ENCODE measurements at places on chromosomes 5 and 9.

DNA sequence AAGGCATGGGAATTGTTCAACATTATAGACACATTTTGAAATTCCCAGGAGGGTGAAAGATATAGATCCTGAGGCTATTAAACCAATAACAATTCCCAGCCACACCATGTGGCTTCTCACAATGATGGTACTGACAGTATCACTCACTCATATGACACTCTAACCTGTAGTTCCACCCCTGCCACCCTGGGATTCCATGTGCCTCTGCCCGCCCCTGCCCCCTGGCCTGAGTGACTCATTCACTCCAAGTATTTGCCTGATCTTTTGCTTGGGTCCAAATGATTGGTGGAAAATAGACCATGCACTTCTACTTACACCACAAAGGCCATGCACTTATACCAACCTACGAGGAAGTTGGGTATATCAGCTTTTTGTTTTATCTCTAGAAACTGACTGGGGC lies 305.2 kb upstream of the DAB2 start:
- DNase-seq, result no peak

GRCh38 chr5:167167191-167167795 lies 1124.2 kb upstream of the WWC1 start:
- no peak for DNase-seq

GRCh38 chr9:1962588-1963106 lies 52.5 kb upstream of the SMARCA2 start:
- no peak for DNase-seq

GRCh38 chr5:181235323-181235688 lies 8.4 kb downstream of the RACK1 start:
- no peak for DNase-seq

DNA sequence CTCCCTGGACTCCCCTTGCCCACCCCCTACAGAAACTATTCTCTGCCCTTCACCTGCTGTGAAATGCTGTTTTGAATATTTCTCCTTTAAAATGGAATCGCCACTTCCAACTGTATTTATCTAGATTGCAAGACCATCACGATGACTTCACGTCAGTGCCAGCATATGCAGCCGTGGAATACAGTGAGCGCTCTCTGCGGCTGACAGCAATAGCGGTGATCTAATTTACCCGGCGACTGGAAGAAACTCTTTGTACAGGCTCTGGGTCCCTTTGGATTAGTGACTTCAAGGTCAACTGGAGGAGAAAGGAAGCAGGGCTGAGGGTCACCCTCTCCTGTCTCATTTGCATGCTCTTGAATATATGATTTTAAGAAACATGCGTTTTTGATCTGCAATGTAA lies 192.0 kb downstream of the IRX1 start:
- no peak for DNase-seq

DNA sequence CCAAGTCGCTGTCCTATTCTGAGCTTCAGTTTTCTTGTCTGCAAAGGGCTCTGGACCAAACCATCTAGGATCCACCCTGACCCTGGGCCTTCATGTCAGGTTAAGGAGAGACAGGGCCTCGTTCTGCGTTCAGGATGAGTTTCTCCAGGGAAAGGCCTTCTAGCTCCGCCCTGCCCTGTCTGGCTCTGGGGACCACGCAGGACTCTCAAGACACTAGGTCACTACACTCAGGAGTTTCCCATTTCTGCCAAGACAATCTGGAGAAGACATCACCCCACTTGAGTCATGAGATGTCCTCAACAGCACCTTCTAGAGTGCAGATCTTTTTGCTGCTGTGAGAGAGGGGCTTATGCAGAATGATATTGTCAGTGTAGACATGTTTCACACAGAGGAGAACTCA lies 53.2 kb upstream of the KCNMB1 start:
- no peak for DNase-seq

GRCh38 chr5:94900006-94900505 lies 281.6 kb downstream of the SLF1 start:
- DNase-seq, result no peak

GRCh38 chr5:58016877-58017276 lies 443.0 kb downstream of the PLK2 start:
- DNase-seq, result no peak

GRCh38 chr5:173512637-173513435 lies 103.6 kb downstream of the BOD1 start:
- no peak for DNase-seq

GRCh38 chr5:127229185-127229889 lies 61.3 kb upstream of the MEGF10 start:
- DNase-seq, result no peak

GRCh38 chr5:102048940-102049339 lies 247.1 kb downstream of the SLCO4C1 start:
- no peak for DNase-seq

- DNase-seq, result no peak
Measured at GRCh38 chr5:14630671-14631070, 33.8 kb upstream of the OTULIN start.

GRCh38 chr5:167872791-167873190 lies 418.7 kb upstream of the WWC1 start:
- no peak for DNase-seq

DNA sequence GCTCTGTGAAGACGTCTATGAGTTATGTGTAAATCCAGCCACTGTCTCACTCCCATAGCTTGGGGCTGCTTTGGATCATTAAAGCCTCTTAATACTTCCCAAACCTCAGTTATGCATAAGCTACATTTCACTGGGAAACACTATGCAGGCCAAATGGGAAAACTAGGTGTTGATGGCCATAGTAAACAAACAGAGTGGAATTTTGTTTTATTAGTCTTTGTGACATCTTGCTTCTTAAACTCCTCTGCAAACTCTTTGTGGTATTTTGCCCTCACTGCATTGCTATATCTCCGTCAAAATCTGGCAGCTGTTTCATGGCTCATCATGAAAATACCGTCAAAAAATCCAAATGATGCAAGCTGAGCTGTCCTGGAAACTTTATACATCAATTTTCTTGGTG lies 167.2 kb upstream of the HMHB1 start:
- no peak for DNase-seq

DNA sequence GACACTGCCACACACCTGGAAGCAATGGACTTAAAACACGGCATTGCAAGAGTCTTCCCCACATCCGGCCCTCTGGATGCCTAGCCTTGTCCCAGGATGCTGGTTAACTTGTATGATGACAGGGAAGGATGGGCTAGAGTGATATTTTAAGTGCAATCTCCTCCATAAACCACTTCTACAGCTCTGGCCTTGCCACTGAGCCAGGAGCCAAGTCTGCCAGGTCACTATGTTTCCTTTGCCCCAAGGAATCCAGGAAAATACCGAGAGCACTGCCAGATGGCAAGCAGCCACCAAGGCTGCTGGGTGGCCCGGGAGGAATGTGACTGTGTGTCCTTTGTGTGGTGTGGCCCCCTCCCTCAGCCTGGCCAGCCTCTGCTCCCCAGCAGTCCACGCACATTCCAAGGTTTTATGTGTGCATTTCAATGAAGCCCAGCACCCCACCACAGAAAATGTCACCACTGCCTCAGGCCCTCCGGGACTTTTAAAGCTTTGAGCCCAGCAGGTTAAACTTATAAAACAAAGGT lies 106.0 kb downstream of the FRMD3 start:
- peak; percentile 70 for DNase-seq

DNA sequence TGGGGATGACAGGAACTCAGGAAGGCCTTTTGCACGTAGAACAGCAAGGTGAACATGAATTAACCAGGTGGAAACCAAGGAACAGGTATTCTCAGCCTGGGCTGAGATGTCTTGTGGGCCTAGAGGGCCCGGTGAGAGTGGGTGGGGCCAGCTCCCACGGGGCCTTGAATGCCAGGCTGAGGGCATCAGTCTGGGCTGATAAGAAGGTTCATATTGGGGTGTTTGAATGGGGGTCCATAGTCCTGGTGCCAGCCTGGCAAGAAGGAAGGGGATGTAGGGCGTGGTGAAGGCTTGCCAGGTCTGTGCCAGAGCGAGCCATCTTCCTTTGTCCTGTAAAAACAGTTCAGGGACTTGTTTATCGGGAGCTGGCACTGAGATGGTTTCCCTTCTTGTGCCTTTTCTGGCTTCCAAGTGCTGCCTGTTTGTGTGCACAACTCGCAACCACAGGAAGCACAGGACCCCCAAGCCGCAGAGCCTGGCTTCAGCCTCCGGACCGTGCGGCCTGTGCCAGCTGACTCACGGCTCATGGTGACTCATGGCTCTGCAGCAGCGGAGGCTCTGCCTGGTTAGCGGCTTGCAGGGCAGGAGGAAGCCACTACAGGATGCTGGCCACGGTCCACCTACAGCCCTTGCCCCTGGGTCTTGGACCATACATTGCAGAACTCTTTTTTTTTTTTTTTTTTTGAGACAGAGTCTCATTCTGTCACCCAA lies 2.4 kb downstream of the CARD19 start:
- DNase-seq, result peak; percentile 82

GRCh38 chr5:92421942-92422341 lies 1038.8 kb upstream of the ARRDC3 start:
- no peak for DNase-seq

GRCh38 chr5:55636683-55637082 lies 75.4 kb downstream of the SLC38A9 start:
- no peak for DNase-seq

DNA sequence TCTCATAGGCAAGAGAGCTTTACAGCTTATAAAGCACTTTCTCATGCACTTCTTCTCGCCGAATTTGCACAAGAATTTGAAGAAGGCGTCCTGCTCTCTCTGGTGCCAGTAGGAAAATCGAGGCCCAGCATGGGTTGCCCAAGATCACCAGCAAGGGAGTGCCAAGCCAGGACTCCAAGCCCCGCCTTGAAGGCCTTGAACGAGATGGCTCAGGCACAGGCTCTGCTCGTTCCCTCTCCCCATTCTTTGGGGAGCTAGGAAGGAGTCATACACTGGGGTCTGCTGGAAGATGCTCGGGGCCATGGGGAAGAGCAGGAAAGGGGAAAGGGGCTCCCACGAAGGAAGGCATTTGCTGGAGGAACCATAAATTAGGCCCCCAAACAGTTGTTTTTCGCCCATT lies 46.7 kb downstream of the PAX5 start:
- DNase-seq, result no peak

DNA sequence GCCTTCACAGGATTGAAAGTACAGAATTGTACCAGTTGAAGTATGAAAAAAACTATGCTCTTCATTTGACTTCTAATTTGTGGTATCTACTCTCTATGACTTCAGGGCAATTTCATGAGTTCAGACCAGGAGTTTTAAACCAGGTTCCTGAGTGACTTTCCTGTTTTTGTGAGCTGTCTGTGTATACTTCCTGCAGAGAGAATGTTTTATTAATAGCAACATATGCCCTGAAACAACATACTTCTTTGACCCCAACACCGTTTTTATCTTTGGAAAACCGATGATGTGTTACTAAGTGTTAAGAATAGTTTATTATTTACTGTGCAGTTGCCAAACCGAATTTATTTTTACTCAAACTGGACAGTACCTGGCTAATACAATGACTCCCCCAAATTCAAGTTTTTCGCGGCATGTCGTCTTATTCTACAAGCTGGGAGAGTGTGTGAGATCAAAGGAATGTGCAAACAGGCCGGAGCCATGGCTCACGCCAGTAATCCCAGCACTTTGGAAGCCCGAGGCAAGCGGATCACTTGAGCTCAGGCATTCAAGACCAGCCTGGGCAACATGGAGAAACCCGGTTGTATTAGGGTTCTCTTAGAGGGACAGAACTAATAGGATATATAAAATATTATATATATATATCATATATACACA lies 58.7 kb upstream of the ERBIN start:
- no peak for DNase-seq

DNA sequence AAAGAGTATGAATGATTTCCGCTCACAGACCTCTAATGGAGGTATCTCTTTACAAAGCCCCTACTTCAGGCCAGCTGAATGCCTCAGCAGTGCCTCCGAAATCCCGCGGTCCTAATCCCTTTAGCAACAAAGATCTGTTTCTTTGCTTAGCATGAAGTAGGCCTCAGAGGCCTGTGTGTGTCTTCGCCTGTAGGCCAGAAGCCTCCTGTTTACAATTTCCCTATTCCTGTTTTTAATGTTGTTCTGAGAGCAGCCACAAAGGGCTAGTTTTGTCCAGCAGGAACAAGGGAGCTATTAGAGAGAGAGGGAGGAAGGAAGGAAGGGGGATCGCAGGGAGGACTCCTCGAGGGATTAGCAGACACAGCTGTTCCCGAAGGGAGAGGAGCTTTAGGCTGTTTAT lies 166.4 kb upstream of the SPRY4 start:
- DNase-seq, result no peak

DNA sequence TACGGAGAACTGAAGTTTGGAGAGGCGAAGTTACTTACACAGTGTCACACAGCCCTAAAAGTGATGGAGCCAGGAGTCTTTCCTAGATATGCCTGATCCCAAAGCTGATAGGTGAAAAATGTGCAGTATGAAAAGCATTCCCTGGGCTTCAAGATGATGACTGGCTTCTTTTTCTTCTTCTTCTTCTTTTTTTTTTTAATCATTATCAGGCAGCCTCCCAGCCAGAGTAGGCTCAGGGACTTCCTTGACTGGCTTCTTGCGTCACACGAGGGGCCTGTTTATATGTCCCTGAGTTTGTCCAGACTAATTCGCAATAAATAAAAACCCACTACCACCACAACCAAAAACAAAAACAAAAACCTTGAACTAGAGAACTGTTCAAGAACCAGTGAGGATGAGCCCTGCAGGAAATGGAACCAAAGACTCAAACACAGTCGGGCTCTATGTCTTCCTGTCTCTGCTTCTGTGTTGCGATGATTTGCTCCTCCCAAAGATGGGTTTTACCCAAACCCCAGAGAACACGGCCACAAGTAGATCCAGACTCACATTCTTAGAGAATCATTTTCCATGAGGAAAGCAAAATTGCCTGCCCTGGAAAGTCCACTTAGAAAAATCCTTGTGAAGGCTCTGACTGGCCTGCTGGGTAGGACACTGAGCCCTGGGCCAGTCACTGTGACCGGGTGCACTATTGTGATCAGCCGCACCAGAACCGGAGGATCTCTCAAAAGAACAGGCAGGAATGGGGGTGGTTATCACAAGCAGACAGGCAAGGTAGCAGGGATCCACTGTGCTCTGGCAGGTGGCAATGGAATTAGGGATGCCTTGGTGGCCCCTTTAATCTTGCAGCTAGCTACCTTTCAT lies 38.0 kb upstream of the ADAM19 start:
- no peak for DNase-seq

GRCh38 chr5:88679638-88680037 lies 203.3 kb downstream of the MEF2C start:
- no peak for DNase-seq

- no peak for DNase-seq
Measured at GRCh38 chr5:50299896-50300295, 141.2 kb downstream of the EMB start.

GRCh38 chr5:149397530-149397929 lies 18.4 kb upstream of the IL17B start:
- peak; percentile 97 for DNase-seq

DNA sequence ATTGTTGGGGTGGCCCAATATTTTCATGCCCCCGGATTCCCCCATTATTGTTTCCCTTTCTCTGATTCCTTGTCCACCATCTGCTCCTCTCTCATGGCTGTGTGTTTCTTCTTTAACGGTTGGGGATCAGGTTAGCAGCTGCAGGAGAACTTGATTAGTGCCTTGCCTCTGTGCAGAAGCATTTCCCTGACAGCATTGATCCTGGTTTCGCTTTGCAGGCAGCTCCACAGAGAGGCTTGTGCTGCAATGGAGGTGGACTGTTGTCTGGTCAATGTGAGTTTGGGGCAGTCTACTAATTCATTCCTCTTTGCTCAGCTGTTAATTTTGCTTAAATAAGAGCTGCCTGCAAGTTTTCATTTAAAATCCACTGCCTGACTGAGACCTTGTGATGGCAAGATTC lies 32.5 kb upstream of the SSBP2 start:
- DNase-seq, result no peak

Data from GM04503 (cell line).